Esophagus muscularis mucosa (tissue), 4 donors: ENCODE measurements at places on chromosomes 11 and 22. TPM values are rescaled to one million over a fixed set of nuclear protein-coding genes. Genes with fewer than 3 reads are reported as not detected.

PLAAT5 gene
- total RNA-seq = 4.6 TPM

ABCG4 gene
- total RNA-seq = 0.33 TPM

TSPAN32 gene
- total RNA-seq = 3.5 TPM

GRM5 gene
- not detected for total RNA-seq

MSANTD2 gene
- 14.0 TPM for total RNA-seq

DEFB131B gene
- not detected for total RNA-seq

DNA sequence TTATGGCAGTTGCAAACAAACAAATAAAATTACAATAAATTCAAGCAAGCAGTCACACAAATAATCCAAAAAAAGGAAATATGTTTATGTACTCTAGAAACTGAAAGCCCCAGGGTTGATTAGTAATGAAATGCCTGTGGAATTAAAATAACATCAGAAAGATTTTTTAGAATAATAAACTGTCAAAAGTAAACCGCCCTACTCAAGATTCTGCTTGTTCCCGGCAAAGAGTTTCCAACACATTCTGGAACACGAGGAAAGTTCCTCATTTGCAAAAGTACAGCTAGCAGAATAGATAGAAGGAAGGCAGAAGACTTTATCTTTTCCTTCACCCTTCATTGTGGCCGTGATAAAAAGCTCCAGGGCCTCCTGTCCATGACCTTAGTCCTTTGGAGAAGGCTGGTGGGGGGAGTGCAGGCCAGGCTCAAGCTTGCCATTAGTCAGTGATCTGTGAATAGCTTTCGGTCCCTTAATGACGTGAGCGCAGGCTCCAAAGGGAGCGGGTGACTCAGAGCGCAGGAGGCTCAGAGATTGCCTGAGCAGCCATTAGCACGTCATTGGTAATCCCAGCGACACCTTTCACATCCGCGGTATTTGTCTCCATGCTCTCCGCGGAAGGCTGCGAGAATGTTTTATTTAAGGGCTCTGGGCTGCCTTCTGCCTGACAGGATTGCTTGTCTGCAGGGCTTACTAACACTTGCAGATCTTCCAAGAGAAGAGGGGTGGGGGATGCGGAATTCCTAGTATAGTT is 458.3 kb downstream of the METTL15 start:
- no peaks in the 10 kb centered on the region for H3K27me3 ChIP-seq
- H3K4me1 ChIP-seq = peaks cover 12% of the 10 kb centered on the region
- H3K27ac ChIP-seq = peak overlapping the region; percentile 74
- no peak for DNase-seq
- H3K4me3 ChIP-seq = peak overlapping the region; percentile 13

- H3K27me3 ChIP-seq = no peaks in the 10 kb centered on the region
- no peaks in the 10 kb centered on the region for H3K36me3 ChIP-seq
- H3K4me1 ChIP-seq = no peaks in the 10 kb centered on the region
- no peak overlapping the region for H3K27ac ChIP-seq
- DNase-seq = no peak
These were observed 288.5 kb downstream of the KIRREL3 start for GRCh38 chr11:126711977-126712625.

GRCh38 chr11:67401495-67402191 is at the start of gene PPP1CA:
Gene PPP1CA (minus strand): TSS chr11:67401858. CDS start chr11:67401782, 76 bp downstream.
- H3K36me3 ChIP-seq = peaks cover 22% of the 10 kb centered on the region
- H3K4me1 ChIP-seq = peaks cover 23% of the 10 kb centered on the region
- H3K4me3 ChIP-seq = peak within 1 kb of the TSS; percentile 87
- no peaks in the 10 kb centered on the region for H3K27me3 ChIP-seq
- DNase-seq = peak; percentile 97

GRCh38 chr11:61948505-61948904 is 1.6 kb upstream of the BEST1 start:
- H3K36me3 ChIP-seq = no peaks in the 10 kb centered on the region
- H3K27me3 ChIP-seq = no peaks in the 10 kb centered on the region
- no peak overlapping the region for H3K27ac ChIP-seq
- H3K4me3 ChIP-seq = no peak overlapping the region
- H3K4me1 ChIP-seq = peaks cover 13% of the 10 kb centered on the region

- no peak overlapping the region for H3K27ac ChIP-seq
- no peaks in the 10 kb centered on the region for H3K27me3 ChIP-seq
- no peak for DNase-seq
- no peaks in the 10 kb centered on the region for H3K4me1 ChIP-seq
- no peak overlapping the region for H3K4me3 ChIP-seq
These were observed 15.7 kb downstream of the MYO18B start for GRCh38 chr22:25757686-25758085.

DNA sequence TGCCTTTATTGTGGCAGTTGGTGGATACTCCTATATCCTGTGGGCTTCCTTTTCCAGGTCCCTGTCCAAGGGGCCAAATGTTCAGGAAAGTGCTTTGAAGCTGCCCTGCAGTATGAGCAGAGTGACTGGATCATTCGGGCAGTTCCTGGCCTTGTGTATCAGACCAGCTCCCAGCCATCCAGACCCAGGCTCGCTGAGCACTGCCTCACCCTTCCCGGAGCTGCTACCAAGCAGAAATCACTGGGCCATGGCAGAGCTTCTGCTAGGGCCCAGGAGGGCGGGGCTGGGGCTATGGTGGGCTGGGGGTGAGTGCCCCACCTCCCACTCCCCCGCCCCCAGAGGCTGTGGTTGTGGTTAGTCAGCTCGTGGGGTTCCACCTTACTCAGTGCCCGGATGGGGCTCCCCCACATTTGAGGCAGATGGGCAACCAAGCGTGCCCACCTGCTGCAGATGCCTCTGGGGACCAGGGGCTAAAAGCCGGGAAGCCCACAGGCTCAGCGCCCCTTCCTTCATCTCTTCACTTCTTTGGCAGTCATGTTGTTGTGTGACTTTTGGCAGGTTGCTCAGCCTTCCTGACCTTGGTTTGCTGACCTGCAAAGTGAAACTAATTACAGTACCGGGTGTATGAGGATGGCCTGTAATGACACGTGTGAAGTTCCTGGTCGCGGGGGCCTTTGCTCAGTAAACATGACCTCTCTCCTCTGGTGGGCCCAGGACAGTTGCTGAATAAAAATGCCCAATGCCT is 2.1 kb upstream of the LRRC32 start:
- peaks cover 9% of the 10 kb centered on the region for H3K27me3 ChIP-seq
- H3K27ac ChIP-seq = peak overlapping the region; percentile 83
- peaks cover 32% of the 10 kb centered on the region for H3K4me1 ChIP-seq
- no peak overlapping the region for H3K4me3 ChIP-seq
- H3K36me3 ChIP-seq = no peaks in the 10 kb centered on the region
- no peak for DNase-seq

- peaks cover 29% of the 10 kb centered on the region for H3K4me1 ChIP-seq
- no peak for DNase-seq
- H3K27me3 ChIP-seq = no peaks in the 10 kb centered on the region
- H3K27ac ChIP-seq = peak overlapping the region; percentile 13
- H3K36me3 ChIP-seq = no peaks in the 10 kb centered on the region
These were observed 17.0 kb upstream of the CDON start for GRCh38 chr11:126079621-126080124.

- H3K27ac ChIP-seq = no peak overlapping the region
- no peaks in the 10 kb centered on the region for H3K36me3 ChIP-seq
- DNase-seq = no peak
- no peak overlapping the region for H3K4me3 ChIP-seq
- H3K4me1 ChIP-seq = peaks cover 17% of the 10 kb centered on the region
These were observed 5.4 kb downstream of the FJX1 start for GRCh38 chr11:35623621-35624168.

GRCh38 chr11:132680584-132680983 is 851.7 kb downstream of the OPCML start:
- no peaks in the 10 kb centered on the region for H3K36me3 ChIP-seq
- H3K4me1 ChIP-seq = no peaks in the 10 kb centered on the region
- no peaks in the 10 kb centered on the region for H3K27me3 ChIP-seq
- no peak for DNase-seq

GRCh38 chr11:7905549-7905948 is 25.5 kb downstream of the OR10A6 start:
- H3K36me3 ChIP-seq = no peaks in the 10 kb centered on the region
- no peak overlapping the region for H3K27ac ChIP-seq
- peaks cover 5% of the 10 kb centered on the region for H3K27me3 ChIP-seq
- no peaks in the 10 kb centered on the region for H3K4me1 ChIP-seq
- no peak overlapping the region for H3K4me3 ChIP-seq

GRCh38 chr11:128026596-128026995 is 560.8 kb downstream of the ETS1 start:
- H3K27ac ChIP-seq = no peak overlapping the region
- H3K4me3 ChIP-seq = no peak overlapping the region
- no peaks in the 10 kb centered on the region for H3K4me1 ChIP-seq

- no peak for DNase-seq
- no peaks in the 10 kb centered on the region for H3K36me3 ChIP-seq
- H3K27ac ChIP-seq = no peak overlapping the region
- H3K27me3 ChIP-seq = peaks cover 15% of the 10 kb centered on the region
- no peak overlapping the region for H3K4me3 ChIP-seq
These were observed 784 bp downstream of the SULT4A1 start for GRCh38 chr22:43861529-43861928.
